ENCODE measurements at places on chromosomes 3 and 15.

DNA sequence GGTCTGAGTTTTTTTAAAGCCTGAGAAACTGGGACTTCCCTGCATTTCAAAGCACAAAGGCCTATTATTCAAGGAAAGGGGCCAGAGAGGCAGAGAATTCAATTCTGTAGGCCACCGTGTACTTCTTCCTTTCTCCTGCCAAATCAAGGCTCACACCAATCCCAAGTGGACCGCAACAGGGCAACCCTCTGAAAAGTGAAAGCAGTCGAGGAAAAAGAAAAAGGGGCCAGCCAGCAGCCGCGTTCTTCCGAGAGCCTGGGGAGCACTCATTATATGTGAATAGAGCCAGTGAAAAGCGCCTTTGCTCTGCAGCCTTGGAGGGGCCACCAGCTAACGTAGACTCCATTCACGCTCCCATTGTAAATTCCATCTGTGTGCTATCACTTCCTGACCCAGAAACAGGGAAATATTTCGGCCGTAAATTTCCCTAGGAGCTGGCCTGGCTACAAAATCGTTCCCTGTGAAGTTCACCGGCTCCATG, 45.9 kb upstream of the THUMPD3 start:
- DNase-seq: peak; percentile 87

- DNase-seq: peak; percentile 27
Observed at GRCh38 chr15:65115086-65115485, at the start of gene UBAP1L. Gene UBAP1L (minus strand): TSS chr15:65115200. CDS start chr15:65106215, 8,985 bp downstream.

GRCh38 chr3:120524171-120524923, 71.8 kb upstream of the NDUFB4 start:
- no peak for DNase-seq

DNA sequence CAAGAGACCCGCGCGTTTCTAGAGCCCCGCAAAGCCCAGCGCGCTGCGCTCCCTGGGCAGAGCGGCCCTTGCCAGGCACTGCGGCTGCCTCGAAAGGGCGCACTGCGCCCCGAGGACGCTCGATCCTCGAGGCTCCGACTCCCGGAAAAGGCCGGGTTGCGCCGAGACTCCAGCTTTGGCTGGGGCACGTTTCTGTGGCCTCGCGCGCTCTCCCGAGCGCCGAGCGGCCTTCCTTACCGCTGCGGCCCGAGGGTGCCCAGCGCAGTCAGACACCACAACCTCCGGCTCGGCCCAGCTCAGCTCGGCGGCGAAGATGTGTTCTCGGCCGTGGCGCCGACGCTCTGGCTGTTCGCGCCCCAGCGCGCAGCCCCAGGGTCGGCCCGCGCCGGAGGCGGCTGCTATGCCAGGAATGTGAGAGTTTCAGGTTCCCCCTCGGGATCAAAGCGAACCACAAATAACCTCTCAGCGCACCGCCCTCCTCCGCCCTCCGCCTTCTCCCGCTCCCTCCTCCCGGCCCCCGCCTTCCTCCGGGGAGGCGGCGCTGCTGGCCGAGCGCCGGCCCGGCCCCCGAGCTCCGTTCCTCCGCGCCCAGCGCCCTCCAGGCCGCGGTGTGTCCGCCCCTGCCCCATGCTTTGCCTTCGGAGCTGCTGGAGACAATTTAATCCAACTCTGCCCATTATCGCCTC, at the start of gene AMOTL2:
AMOTL2 (minus strand) TSS at position 343 of the 686 bp plus-strand sequence. CDS start 3,014 bp downstream, outside the sequence.
- peak; percentile 98 for DNase-seq

GRCh38 chr3:137692803-137693431, 71.2 kb upstream of the SOX14 start:
- DNase-seq: peak; percentile 44

- DNase-seq: no peak
Observed at GRCh38 chr15:87167055-87167454, 1087.4 kb downstream of the AGBL1 start.

GRCh38 chr15:92958105-92958504, 58.0 kb downstream of the CHD2 start:
- no peak for DNase-seq

GRCh38 chr3:87145553-87145952, 81.6 kb upstream of the CHMP2B start:
- no peak for DNase-seq

GRCh38 chr3:169769287-169770181, at the start of gene ACTRT3:
Gene ACTRT3 (minus strand): TSS chr3:169769561. CDS start chr3:169769520, 41 bp downstream.
- peak; percentile 89 for DNase-seq

DNA sequence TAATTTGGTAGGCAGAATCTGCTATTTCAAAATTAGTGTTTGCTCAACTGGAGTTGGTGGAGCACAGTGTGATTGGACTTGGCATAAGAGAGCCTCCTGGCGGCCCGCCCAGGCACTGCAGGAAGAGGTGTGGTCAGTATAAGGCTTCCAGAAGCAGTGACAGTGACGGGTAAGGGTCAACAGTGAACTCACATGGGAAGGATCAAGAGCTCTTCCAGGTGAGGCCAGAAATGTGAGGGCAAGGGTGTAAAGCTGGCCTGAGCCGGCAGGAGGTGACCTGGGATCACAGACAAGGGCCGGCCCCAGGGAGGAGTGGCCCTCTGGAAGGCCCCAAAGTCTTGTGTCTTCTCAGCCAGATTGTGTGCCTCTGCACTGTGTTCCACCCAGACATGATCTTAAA, 93.2 kb upstream of the RNF7 start:
- peak; percentile 35 for DNase-seq

- DNase-seq: no peak
Observed at GRCh38 chr15:65868546-65869125, 655 bp upstream of the RAB11A start.

- no peak for DNase-seq
Observed at GRCh38 chr3:122646146-122646988, 34.3 kb upstream of the PARP14 start.

DNA sequence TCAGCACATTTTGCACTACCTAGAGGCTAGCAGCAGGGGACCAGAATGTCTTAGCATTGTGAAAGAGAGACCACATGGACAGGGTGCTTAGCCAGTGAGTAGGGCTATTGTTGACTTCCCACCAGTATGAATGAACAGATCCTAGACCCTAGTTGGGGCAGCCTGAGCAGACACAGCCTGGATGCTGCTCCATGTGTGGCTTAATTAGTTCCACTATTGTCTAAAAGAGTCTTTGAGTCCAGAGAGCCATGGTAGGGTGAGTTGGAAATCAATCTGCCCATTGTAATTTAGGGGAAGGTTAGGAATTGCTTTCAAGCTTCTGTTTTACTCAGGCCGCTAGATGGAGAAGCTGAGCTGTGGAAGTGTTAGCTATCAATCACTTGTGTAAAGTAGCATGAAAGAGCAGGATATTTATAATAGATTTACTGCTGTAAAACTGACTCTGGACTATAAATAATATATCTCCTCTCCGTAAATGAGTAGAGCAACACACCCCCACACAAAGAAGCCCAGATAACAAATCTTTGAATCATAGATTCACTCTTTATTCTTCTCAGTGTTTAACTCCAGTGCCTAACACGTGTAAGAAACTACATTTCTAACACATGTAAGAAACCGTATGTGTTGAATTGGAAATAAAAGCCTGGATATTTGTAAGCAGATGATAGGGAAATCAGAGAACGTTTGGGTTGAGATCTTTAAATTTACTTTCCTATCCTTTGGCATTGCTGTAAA, 4.1 kb upstream of the GCSAM start:
- peak; percentile 89 for DNase-seq
